Daoy (cell line): ENCODE measurements at places on chromosomes 2 and 18. TPM values are rescaled to one million over a fixed set of nuclear protein-coding genes. Genes with fewer than 3 reads are reported as not detected.

The PTH2R gene
- total RNA-seq = not detected in 2 replicates

- DNase-seq = peak; percentile 23
These were observed 82.0 kb downstream of the SMAD7 start for GRCh38 chr18:48868468-48869466.

GRCh38 chr2:104658144-104658835 is 195.6 kb upstream of the POU3F3 start:
- peak; percentile 87 for DNase-seq

The RESP18 gene
- total RNA-seq = not detected in 2 replicates

The LYG1 gene
- not detected in 2 replicates for total RNA-seq

DNA sequence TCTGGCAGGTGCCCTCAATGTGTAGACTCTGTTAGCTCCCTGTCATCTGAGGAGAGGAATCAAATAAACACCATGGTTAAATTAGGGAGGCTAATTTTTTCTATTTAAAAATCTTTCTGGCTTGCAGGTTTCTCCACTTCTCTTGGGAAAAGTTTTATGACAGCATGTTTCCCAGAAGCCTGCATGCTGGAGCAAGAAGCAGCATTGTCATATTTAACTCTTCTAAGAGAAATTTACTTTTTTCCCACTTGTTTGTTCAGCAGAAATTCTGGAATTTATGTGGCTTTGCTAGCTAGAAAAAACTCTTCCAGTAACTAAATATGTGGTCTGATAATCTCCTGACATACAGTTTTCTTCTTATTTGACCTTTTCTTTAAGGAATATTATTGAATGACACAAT is 230.5 kb downstream of the PARD3B start:
- DNase-seq = no peak

GRCh38 chr2:120863661-120864320 is 128.1 kb downstream of the GLI2 start:
- DNase-seq = peak; percentile 80

- no peak for DNase-seq
These were observed 240.9 kb upstream of the ZNF521 start for GRCh38 chr18:25592804-25593360.

DNA sequence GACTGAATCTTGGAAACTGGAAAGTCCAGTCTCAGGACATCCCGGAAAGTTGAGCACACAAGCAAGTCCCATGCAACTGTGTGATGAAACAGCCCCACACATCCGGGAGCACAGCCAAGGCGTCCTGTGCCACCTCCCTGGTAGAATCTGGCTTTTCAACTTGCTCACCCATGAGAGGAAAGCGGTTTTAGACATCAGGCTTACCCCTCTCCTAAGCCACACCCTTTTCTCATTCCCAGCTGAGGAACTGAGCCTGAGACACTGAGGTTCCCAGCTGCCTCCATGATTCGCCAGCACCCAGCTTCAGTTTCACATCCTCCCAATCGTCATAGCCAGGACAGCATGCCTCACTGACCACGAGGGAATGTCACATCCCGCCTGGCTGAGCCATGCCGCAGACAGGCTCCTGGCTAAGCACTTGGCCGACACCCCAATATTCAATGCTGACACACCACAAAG is 60.3 kb downstream of the STEAP3 start:
- DNase-seq = peak; percentile 84

GRCh38 chr2:9390991-9391390 is 32.3 kb downstream of the ITGB1BP1 start:
- no peak for DNase-seq

DNA sequence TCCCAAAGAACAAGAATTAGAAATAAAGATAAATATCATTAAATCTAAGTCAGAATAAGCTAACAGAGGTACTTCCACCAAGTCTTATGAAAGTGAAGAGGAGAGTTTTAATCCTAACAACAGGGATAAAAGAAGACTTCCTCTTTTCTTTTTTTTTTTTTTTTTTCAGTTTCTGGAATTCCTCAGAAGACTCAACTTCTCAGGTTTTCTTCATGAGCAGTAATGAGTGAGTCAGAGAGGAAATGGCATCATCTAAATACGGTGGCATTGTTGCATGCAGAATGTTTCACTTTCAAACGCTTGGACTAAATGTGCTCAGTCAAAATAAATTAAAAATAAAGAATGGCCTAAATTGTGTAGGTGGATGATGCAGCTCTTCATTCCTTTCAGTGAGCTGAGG is 45.6 kb upstream of the ARHGAP15 start:
- DNase-seq = peak; percentile 35

DNA sequence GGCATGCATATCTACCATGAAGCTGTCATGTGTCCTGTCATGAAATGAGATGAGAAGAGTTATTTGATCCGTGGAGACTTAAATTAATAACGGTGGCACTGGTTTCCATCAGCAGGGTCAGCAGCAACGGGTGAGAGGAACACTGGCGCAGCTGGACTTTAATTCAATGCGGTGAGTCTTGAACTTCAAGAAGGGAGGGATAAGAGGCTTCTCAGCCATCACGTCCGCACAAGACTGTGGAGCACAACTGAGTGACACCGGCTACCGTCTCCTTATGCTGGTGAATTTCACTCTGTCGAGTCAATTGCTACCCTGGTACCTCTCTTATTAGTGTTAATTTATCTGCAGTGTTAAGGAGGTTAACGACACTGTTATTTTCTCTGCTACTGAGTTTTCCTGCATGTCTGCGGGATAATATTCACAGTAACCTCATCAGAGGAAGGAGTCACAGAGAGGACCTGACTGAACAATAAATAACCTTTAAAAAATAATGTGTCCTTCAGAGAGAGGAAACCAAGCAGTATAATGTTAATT is 236.8 kb downstream of the EPHA4 start:
- DNase-seq = no peak

The CIB4 gene
- total RNA-seq = not detected in 2 replicates

GRCh38 chr2:109218087-109218791 is 89.2 kb downstream of the SH3RF3 start:
- DNase-seq = peak; percentile 35

DNA sequence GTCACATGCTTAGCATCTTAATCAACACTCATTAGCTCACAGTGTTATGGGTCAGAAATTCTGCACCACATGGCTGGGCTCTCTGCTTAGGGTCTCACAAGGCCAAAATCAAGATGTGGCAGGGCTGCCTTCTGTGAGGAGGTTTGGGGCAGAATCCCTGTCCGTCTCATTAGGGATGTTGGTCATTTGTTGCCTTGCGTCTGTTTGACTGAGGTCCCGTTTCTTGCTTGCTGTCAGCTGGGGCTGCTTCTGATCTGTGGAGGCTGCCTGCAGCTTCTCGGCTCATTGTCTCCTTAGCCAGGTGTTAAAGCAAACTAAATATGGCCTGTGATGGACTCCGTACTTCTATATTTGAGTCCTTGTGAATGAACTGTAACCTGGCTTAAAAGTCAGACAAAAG is 146.5 kb downstream of the NDUFA10 start:
- DNase-seq = no peak

The CTAGE1 gene
- not detected in 2 replicates for total RNA-seq

The SLC8A1 gene
- 5.3 and 9.0 TPM in 2 replicates for total RNA-seq

The PSMA8 gene
- not detected in 2 replicates for total RNA-seq

The POTEJ gene
- 0.06 and 0.18 TPM in 2 replicates for total RNA-seq

DNA sequence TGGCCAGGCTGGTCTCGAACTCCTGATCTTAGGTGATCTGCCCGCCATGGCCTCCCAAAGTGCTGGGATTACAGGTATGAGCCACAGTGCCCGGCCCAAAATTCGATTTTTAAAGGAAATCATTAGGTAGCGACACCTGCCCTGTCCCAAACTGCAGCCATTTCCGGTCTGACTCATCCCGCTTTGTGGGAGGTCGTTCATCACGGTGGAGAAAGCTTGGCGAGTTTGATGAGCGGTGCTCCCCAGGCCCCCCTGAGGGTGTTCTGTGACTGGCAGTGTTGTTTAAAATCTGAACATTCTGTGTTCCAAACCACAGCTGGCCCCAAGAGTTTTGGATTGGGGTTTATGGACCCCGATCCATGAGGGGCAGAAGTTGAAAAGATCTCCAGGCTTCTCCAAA is 53.0 kb upstream of the GLI2 start:
- peak; percentile 75 for DNase-seq

DNA sequence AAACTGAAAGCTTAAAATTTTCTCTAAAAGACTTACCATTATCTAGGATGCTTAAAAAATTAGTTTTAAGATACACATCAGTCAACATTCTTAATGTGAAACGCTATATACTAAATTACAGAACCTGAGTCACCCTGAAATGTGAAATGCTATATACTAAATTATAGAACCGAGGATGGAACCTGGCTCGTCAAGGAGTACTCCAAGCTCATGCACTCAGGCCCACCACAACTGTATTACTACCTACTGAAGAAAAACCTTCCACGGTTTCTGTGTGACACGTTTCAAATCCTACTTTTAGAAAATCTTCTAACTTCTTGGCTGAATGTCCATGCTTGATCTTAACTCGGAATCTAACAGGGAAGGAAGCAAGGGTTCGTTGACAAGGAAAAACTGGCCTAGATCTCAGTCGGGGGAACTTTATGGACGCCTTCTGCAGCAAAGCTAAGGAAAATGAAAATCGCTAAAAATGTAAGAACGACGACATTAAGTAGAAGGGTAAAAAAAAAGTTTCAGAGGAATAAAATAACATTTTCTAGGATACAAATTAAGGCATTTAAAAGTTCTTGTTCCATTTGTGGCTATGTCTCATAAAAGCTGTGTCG is 1.4 kb downstream of the PRKD3 start:
- DNase-seq = no peak

The NYAP2 gene
- not detected in 2 replicates for total RNA-seq

GRCh38 chr2:96520231-96520630 is 15.1 kb upstream of the NEURL3 start:
- no peak for DNase-seq

- DNase-seq = no peak
These were observed 27.8 kb upstream of the MAP4K3 start for GRCh38 chr2:39464864-39465263.

- DNase-seq = no peak
These were observed 16.6 kb upstream of the HRH4 start for GRCh38 chr18:24443870-24444269.

- DNase-seq = no peak
These were observed 11.0 kb downstream of the SLC19A3 start for GRCh38 chr2:227706859-227707258.

The MAP3K20 gene
- 27.4 and 27.7 TPM in 2 replicates for total RNA-seq

DNA sequence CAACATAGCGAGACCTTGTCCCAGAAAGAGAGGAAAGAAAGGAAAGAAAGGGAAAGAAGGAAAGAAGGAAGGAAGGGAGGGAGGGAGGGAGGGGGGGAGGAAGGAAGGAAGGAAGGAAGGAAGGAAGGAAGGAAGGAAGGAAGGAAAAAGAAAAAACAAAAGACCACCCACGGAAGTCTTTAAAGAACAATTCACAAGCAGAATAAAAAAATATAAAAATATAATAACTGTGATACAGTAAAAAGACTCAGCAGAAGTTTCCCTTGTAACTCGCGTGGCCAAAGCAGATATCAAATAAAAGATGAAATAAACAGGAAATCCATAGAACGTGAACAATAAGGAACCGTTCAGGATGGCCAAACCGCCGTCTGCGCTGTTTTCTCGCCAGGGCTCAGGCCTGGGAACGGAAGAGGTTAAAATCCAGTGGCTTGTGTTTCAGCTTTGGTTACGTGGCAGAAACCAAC is 1.2 kb upstream of the SLC1A4 start:
- no peak for DNase-seq

The SP5 gene
- total RNA-seq = 0.63 and 2.6 TPM in 2 replicates

- DNase-seq = peak; percentile 32
These were observed 66.7 kb upstream of the RPL31 start for GRCh38 chr2:100935372-100935752.

The RUFY4 gene
- not detected in 2 replicates for total RNA-seq

DNA sequence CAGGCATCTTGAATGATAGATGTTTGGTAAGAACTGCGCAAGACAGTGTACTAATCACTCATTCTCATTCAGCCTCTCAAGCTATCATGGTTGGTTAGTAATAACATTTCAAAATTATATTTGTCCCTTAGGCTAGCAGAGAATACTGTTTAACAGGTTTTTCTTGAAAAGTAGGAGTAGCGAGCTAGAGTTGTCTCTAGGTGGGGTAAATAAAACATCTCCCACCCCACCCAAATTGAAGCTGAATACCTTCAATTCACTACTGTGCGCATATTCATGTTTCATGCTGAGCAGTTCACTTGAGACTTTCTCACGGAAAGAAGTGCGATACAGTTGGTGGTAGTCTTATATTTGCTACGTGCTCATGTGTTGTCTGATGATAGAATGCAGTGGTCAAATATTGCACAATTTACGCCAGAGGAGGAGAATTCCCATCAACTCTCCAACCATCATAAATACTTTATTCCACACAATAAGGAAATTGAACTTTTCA is 49.3 kb downstream of the NEDD4L start:
- DNase-seq = no peak

DNA sequence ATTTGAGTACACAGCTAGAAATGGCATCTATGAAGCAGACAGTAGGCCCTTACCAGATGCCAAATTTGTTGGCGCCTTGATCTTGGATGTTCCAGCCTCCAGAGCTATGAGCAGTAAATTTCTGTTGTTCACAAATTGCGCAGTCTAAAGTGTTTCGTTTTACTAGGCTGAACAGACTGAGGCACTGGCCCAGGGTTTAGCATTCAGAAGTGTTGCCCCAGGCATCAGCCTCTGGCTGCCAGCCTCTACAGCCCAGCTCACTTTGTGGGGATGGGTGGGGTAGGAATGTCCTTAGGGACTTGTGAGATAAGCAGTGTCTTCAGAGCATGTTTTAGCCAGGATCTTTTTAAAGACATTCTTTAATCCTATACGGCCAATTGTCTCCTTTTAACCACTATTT is 51.5 kb upstream of the MGAT5 start:
- DNase-seq = no peak

The OR6B2 gene
- total RNA-seq = not detected in 2 replicates

DNA sequence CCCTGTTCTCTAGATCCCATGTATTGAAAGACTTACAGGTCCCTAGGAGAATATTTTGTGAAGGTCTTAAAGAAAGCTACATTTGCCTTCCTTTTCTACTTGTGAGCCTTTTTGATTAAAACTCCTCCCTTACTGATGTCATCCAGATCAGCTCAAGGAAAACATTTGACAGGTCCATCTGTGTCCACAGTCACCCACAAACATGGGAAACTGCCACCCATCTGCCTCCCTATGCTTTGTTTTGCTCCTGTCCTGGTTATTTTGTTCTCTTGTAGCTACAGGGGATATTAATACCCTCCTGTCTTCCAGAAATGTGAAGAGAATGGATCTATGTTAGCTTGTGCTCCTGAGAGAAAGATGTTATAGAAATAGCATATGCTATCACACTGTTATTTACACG is 203.6 kb upstream of the GALNT5 start:
- DNase-seq = no peak

GRCh38 chr2:127576433-127577207 is 41.1 kb downstream of the MYO7B start:
- peak; percentile 72 for DNase-seq

GRCh38 chr2:23512778-23513177 is 127.8 kb downstream of the KLHL29 start:
- no peak for DNase-seq
